ENCODE measurements at places on chromosomes 13 and 19.
A peak's percentile ranks its signal among the peaks of the same experiment; 100 is the strongest.

DNA sequence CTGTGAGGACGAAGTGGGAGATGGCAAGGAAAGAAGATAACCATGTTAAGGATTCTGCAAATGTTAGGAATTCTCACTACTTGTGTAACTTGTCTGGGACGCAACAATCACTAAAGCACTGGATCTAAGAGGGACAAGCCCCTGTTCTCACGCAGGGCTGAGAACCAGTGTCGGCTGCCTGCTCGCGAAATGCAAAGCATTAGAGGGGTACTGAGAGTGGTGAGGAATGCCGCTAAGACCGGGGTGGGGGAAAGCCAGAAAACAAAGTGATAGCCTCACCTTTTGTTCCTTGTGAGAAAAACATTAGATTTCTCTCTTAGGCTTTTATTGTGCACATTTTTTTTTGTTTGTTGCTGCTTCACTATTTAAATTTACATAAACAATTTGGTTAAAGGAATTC is 241.9 kb downstream of the ABCC4 start:
- DNase-seq = no peak

DNA sequence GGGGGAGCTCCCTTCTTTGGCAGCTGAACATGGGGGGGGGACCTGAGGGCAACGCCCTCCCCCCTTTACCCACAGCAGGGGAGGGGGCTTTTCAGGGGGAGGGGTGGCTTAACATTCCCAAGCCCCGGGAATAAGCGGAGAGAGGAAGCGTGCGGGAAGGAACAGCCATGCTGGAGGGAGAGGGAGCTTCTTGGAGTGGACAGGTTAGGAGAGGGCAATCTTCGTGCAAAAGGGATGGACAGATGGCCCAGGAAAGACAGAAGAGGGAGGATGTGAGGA is 10.8 kb downstream of the C19orf81 start:
- no peak for DNase-seq

DNA sequence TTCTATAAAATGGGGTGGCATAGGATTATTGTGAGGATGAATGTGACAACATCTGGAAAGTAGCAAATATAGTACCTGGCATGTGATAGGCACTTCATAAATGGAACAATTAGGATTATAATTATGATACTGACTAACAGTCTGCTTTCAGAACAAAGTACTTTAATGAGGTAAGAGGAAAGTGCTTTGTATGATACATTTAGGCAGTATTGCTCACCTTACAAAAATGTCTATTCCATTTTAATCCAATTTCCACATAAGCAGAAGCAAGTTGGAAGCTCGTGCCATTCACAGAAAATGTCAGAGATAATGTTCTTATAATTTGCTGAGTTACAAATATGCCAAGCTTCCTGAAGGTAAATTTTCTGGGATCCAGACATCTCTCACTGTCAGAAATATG is 16.9 kb upstream of the HTR2A start:
- no peak for DNase-seq

DNA sequence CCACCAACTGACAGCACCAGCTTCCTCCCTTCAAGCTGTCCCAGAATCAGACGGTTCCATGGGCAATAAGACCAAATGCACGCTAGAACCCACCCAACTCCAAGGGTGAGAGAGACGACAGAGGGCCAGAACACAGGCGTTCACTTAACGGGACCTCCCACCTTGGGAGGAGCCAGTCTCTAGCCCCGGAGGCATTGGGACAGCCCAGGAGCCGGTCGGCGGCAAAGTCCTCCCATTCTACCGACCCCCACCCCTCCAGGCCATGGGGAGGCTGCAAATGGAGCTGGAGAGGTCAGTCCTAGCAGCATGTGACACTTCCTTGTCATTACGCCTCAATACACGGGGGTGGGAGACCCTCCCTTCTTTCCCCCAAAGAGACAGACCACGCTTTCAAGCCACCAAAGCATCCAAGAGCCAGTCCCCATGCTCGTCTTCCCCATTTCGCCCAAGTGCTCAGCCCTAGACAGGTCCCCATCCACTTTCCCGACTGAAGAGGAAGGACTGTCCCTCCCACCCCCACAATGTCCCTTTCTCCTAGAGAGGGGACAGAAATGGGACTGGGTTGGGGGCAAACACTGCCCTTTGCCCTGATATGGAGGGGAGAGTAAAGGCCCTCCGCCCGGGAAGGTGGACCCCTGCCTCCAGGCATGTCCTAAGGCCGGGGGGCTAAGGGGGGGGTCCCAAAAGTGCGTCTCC is 964 bp downstream of the KHSRP start:
- peak; percentile 67 for DNase-seq

GRCh38 chr19:11031421-11032070 is 57.7 kb upstream of the LDLR start:
- no peak for DNase-seq

- DNase-seq = no peak
Observed at GRCh38 chr13:34864671-34865070, 77.4 kb upstream of the NBEA start.

DNA sequence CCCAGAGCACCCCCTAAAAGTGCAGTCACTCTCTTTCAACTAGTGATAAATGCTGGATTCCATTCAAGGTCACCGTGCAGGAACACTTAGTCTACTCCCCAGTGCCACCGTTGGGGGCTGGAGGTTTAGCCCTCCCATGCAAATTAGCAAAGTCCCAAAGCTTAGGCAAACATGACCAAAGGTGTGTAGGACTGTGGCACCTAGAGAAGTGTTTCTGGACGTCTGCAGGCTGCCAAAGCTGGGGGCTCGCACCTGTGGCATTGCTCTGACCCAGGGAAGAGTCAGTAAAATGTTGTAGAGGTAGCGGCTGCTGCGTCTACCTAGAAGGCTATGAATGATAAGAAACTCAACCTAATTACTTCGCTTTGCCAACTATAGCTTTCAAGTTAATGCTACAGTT is 13.9 kb downstream of the COL4A1 start:
- no peak for DNase-seq

DNA sequence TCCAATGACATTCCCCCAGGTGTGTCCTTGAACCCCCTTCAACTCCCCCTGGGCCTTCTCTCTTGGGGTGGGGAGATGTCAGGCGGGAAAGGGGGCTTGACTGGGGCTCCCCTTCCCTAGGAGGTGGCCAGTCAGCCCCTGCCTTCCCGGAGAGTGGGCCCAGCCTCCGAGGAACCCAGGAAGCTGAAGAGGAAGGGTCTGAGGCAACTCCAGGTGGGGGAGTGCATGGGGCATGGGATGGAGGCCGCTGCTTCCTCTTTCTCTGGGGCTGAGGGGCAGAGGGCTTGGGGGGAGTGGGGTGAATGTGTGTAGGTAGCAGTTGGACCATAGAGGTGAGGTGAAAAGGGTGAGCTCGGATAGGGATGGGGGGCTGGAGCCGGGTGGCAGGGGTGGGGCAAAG is 2.7 kb upstream of the INAFM1 start:
- DNase-seq = no peak

GRCh38 chr13:51881296-51881695 is 19.5 kb downstream of the CCDC70 start:
- DNase-seq = no peak

DNA sequence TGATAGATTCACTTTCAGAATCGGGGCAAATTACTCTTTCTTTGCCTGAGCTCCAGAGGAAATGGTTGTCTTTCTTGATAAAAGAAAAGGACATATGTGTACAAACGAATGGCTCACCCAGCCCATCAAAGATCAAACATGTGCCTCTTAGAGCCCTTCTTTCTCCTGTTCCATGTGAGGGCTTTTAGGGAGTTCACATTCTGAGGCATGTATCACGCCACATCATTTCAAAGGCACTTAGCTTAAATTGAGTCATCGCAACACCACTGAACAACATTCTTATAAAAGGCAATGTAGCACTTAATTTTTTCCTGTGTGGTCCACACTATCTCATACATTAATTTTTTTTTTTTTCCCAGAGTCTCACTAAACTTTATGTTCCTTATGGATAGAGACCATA is 521.0 kb downstream of the SUCLA2 start:
- DNase-seq = no peak

DNA sequence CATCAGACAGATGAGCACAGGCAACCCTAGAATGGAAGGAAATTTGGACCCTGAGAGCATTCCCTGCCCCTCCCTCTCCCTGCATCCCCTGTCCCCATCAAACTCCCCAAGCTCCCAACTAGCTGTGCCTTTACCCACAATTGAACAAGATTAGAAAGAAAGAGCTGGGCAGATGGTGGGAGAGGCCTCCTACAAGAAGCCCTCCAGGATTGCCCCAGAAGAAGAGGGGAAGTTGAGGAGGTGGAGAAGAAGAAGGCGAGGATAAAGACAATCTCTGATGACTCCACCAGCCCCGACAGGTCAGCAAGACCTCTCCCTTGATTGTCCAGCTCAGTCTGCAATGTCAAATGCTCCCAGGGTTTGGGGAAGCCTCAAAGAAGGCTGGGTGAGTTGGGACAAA is 11.9 kb downstream of the UNC13A start:
- no peak for DNase-seq

DNA sequence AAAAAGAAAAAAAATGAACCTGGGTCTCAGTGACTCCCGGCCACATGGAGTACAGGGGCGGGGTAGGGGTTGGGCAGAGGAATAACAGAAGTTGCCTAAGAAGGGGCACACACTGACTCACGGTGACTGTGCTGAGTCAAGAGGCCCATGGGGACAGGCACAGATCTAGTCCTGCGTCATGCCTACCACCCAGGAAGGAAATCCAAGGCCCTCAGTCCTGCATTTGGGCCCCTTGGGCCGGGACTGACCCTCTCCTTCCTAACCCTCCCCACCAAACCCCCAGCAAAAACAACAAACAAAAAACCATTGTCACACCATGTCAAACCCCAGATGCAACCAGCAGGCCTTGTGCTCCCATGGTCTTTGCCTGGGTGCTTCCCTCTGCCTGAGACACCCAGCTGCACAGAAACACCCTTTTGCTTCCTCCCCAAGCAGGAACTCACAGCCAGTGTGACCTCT is 9.6 kb upstream of the NOTCH3 start:
- DNase-seq = no peak

GRCh38 chr13:43061496-43062280 is 38.3 kb downstream of the DNAJC15 start:
- peak; percentile 28 for DNase-seq

GRCh38 chr13:110274687-110275086 is 32.3 kb downstream of the COL4A1 start:
- DNase-seq = no peak

DNA sequence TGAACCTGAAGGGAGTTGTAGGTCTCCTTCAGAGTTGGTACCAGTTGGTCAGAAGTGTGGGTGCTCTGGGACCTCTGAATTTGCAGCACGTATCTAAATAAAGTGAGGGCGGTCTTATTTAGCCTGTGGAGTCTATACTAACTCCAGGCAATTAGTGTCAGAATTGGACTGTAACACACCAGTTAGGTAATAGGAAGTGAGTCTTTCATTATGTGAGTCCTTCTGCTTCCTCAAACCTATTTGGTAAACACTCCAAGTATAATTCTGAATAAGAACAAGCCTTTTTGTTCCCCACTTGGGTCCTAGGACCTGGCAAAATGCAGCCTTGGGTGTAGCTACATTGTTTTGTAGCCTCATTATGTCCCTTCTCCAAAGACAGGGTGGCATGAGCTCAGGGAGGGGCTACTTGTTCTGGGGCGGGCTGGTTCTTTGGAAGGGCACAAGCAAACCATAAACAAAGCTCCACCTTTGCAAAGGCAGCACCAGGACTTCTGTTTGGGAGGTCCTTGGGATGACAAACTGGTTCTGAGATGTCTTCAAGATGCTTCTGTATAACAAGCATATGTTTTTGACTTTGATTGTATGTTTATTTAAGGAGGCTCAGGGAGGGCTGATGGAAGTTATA is 418.0 kb downstream of the ZNF536 start:
- no peak for DNase-seq

DNA sequence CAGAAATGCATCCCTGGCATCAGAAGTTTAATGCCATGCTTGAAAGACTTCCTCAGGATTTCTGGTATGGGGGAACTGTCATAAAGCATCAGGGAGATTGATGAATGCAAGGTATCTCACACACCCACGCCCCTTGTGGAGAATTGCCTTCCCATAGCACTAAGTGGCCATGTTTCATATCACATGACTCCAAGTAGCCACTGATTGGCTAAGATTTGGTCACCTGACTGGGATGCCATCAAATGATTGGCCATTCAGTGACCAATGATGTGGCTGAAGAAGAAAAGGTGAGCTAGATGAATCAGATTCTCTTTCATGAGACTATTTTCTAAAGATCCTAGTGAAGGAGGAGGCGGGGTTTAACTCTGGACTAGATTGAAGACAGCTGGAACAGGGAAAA is 7.3 kb downstream of the KLK8 start:
- DNase-seq = no peak

DNA sequence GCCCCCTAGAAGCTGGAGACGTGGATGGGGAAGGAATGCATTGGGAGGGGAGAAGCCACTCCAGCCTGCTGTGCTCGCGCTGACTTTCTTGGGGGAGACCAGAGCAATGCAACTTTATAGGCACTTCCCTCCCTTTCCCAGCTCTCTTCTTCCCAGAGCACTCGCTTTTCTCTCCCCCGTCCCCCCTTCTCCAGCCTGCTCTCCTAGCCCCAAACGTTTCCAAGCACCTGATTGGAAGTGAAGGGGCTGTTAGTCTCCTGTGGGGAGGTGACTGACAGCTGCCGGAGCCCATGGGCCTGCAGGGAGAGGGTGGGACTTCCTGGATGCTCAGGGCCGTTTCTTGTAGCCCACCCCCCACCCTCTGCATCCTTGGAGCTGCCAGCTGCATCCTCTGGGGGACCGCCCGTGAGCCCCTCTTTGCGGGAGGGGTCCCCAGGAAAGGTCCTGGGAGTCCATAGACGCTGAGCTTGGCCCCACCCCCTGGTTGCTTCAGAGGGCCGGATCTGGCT is 2.5 kb downstream of the HDGFL2 start:
- peak; percentile 45 for DNase-seq
